AG04450 (cell line): ENCODE measurements at places on chromosomes 2 and 18. TPM values are rescaled to one million over a fixed set of nuclear protein-coding genes. Genes with fewer than 3 reads are reported as not detected.

- no peak for DNase-seq
Measured at GRCh38 chr2:189830510-189830909, 46.3 kb downstream of the PMS1 start.

GRCh38 chr2:185202381-185202780 lies 536.2 kb upstream of the FSIP2 start:
- DNase-seq, result no peak

- no peak for DNase-seq
Measured at GRCh38 chr18:75160364-75160763, 48.6 kb downstream of the PTGR3 start.

GRCh38 chr2:231321021-231321420 lies 74.5 kb upstream of the B3GNT7 start:
- DNase-seq, result no peak

GRCh38 chr2:152651834-152652233 lies 65.4 kb downstream of the PRPF40A start:
- no peak for DNase-seq

- no peak for DNase-seq
Measured at GRCh38 chr2:178114462-178114861, 2.2 kb downstream of the RBM45 start.

UGT1A8 gene
- polyA plus RNA-seq, result not detected in 2 replicates
